ENCODE measurements at places on chromosomes 16 and 17.

GRCh38 chr17:42120161-42120769 is 902 bp downstream of the KAT2A start:
- DNase-seq: no peak

DNA sequence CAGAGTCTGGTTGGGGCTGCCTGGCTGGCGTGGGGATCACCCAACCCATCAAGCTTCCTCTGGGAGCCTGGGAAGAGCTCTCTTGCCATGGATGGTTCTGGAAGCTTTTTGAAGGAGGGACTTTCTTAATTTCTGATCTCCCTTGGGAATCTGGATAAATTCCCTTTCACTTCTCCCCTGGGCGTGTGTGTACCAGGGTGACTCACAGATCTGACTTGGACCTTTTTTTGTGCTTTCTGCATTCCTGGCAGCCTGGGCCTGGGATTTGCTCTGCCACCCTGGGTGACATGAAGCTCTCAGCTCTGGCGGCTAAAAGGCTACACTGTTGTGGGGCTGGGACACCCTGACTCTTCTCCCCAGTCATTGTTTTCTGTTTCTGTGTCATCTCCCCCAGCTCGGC is 70.1 kb downstream of the ABCC1 start:
- DNase-seq: no peak

DNA sequence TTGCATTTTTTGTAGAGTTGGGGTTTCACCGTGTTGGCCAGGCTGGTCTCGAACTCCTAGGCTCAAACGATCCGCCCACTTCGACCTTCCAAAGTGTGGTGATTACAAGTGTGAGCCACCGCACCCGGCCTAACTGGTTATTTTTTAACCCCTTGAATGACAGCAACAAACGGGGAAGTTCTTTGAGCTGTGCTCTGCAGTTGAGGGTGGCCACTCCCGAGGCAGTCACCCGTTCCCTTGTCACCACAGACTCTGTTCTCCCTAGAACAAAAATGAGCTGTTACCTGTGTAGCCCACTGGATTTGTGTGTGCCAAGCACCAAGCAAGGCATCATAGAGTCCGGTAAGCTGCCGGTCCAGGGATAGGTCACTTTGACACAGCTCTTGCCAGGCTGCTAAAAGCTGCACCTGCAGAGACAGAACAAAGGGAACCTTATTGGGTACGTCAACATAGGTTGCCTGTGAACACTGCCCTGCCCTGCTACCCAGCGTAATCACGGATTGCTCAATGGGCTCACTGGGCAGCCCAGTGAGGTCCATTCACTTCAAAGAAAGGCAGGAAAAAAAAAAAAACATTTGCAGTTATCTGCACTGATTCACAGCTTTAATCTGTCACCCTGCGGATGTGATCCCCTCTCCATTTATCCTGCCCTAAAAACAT is 19.6 kb downstream of the COG7 start:
- DNase-seq: no peak

DNA sequence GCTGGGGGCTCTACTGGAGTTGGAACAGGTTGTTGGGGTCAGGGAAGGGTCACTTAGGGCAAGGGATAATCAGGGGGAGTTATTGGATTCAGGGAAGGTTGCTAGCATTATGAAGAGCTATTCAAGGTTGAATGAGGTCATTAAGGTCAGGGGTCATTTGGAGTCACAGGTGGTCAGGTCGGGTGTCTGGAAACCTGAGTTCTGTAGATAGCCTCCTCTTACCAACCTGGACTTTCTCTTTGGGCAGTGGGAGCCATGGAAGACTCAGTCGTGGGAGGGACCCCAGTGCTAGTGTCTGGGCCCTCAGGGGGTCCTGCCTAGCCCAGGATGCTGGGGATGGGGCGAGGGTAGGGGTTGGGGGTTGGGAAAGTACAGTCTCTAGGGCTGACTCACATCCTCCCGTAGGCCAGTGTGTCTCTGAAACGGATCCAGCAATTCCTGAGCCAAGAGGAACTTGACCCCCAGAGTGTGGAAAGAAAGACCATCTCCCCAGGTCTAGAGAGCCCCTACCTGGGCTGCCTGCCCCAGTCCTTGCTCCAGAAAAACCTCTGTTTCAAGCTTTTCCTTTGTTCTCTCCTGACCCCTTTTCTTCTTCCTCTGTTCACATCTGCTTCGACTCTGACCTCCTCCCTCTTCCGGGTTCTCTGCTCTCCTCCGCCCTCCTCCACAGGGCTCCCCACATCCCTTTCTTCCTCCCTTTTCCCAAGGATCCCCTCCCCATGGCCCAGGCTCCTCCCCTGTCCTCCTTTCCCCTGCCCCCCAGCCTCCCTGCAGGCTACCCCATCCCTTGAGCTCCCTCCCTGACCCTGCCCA is 33.5 kb downstream of the ABCC3 start:
- no peak for DNase-seq

DNA sequence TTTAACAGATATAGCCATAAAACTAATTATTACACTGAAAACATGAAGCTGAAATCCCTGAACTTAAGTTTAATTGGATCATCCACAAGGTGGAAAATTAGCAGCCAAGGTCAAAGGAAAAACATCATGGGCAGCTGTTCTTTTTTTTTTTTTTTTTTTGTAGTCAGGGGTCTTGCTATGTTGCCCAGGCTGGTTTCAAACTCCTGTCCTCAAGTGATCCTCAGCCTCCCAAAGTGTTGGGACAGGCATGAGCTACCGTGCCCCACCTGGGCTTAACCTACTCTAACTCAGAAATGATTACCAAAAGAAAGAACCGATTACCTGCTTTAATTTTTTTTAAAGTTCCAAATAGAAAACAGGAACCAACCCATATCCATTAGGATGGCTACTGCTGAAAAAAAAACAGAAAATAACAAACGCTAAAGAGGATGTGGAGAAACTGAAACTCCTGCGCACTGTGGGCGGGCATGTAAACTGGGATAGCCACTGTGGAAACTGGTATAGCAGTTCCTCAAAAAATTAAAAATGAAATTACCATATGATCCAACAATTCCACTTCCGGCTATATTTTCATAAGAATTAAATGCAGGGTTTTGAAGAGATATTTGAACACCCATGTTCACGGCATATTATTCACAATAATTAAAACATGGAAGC is 8.6 kb downstream of the CMC2 start:
- DNase-seq: no peak
